ENCODE measurements at places on chromosomes 1 and 21.

DNA sequence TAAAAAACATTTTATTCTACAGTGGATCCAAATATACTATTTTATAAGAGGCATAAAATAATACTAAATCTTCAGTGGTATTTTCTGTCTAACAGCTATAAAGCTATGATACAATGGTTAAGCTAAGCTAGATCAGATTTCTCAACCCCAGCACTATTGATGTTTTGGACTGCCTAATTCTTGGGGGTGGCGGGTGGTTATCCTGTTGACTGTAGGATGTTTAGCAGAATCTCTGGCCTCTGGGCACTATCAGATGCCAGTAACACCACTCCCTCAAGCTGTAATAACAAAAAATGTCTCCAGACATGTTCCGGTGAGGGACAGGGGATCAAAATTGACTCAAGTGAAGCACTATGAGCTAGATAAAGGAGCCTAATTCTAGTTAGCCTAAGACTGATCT lies 118.5 kb downstream of the APP start:
- DNase-seq = no peak

DNA sequence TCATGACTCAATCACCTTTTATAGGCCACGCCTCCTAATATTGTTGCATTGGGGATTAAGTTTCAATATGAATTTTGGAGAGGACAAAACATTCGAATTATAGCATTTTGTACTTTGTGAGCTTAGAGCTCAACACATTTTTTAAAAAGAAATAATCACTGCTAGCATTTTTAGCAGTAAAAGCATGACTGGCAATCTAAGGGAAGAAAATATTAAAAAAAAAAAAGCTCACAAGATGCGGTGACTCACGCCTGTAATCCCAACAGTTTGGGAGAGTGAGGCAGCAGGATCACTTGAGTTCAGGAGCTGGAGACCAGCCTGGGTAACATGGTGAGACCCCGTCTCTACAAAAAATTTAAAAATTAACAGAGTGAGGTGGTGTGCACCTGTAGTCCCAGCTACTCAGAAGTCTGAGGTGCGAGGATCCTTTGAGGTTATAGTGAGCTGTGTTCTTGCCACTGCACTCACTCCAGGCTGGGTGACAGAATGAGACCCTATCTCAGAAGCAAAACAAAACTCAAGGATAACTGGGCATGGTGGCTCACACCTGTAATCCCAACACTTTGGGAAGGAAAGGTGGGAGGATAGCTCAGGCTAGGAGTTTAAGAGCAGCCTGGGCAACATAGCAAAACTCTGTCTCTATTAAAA lies 28.8 kb upstream of the DIPK1A start:
- no peak for DNase-seq

GRCh38 chr1:166972826-166973225 lies 2.5 kb downstream of the ILDR2 start:
- no peak for DNase-seq

DNA sequence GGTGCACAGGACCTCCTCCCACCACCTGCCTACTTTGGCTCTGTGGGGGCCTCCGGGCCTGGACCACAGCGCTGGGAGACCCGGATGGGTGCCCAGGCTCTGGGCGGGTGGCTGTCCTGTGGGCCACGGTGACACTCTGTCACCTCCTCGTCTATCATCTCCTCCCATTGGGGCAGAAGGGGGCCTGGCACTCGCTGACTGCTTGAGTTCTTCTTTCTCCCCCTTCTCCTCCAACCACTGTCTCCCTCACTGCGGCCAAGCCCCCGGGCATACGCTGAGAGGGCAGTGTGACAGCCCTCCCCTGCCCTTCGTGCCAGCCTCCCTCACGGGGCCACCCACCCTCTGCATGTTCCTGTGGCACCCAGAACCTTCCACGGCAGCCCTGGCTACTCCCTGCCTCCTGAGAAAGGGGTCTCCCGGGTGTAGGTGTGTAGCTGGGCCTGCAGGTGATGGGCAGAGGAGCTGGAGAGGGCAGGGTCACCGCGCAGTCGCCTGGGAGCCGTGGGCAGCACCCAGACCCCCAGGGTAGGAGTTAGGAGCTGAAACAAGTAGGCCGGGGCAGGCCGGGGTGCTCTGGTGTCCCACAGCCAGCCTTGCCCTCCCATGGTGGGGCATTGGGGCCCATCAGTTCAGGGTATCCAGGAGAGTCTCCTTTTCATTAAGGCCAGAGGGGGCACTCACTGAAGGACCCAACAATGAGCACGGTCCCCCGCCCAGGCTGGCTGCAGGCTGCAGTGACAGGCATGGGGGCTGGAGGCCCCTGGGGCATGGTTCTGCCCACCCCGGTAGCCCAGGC lies 9.2 kb upstream of the ARF1 start:
- DNase-seq = no peak

DNA sequence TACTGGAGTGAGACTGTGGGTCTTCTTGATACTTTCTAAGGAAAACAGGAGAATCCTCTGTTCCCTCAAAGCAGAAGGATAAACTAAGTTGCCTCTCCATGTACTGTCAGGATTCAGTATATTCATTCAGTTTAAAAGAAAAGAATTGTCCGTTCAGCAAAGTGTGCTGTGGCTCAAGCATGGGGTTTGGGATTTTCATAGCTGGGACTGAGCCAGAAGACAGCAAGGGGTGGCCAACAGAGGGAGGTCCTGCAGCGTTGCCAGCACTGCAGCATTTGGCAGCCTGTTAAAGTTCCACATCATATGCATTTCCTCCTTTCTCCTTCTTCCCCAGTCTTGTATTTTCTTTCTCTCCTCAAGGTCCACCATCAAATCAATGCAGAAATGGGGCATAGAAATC lies 75.1 kb downstream of the DTL start:
- no peak for DNase-seq

- DNase-seq = no peak
Observed at GRCh38 chr1:228488125-228488817, 1.1 kb downstream of the RNF187 start.

DNA sequence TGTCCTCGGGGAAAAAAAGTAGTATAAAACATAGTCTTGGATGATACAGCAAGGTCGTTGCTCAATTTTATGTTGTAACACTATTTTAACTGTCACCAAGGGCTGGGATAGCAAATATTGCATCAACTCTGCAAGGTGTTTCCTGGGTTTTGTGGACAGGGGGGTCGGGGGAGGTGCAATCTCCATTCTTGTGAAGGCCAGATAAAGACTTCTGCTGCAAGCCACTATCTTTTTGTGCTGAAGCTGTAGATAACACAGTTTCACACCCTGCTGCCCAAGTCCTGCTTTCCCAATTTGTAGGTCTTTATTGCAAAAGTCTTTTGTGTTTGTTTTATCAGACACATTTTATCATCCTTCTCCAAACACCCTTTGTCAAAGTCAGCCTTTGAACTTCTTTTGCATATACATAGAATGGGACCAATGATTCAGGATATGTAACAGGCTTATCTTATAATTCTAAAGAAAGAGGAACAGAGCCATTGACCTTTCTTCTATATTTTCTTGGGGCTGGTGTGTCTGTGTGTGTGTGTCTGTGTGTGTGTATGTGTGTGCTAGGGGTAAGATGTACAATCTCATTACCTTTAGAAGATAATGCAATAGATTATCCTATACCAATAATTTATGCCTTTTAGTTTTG lies 140.6 kb downstream of the RUNX1 start:
- DNase-seq = no peak

- DNase-seq = peak; percentile 9
Observed at GRCh38 chr1:109762821-109763645, 690 bp downstream of the EPS8L3 start.

- no peak for DNase-seq
Observed at GRCh38 chr1:66571789-66572188, 37.8 kb downstream of the SGIP1 start.
